ENCODE measurements at places on chromosomes 1 and 21.

DNA sequence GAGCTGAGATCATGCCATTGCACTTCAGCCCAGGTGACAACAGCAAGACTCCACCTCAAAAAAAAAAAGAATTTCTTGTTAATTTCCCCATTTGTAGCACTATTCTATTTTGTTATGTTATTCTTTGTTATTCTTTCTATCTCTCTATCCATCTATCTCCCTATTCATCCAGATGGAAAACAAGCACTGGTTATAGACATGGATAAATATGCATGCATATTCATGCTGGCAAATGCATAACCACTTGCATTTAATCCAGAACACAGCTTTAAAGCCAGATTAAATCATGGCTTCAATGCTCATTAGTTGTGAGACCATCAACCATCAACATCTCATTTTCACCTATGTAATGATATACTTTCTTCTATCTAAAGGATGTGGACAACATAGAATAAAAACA, 21.5 kb upstream of the KLHL20 start:
- DNase-seq = no peak

DNA sequence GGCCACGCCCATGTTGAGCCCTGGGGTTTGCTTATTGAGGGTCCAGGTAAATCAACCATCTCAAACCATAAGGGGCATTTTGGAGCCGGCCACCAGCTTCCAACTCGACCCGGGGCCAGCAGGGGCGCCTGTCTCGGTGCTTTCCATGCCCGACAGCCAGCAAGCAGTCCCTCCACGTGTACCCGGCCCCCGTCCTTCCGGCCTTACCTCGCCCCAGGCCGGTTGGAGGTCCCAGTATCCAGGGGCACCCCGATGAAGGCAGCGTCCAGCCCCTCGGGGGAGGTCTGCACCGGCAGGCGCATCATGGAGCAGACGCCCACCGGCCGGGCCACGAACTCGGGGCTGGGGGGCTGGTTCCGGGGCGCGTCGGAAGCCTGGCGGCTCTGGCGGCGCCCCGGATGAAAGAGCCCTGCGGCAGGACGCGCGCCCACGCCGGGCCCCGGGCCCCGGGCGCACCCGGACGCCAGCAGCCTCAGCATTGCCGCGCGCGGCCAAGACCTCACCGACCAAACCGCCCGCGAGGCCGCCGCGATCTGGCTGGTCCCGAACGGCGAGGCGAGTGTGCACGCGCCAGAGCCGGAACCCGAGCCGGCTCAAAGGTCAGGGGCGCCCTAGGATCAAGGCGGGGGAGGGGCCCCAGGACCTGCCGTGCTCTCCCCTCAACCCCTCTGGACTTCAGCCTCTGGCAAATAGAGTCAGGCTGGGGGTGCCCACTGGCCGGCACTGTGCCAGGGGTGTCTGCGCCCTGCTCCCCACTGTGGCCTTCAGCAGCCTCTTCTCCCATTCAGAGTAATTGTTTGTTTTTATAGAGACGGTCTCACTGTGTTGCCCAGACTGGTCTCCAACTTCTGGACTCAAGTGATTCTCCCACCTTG, at the start of gene AGMAT:
AGMAT (minus strand) TSS at position 563 of the 875 bp plus-strand sequence; CDS start at position 479, 84 bp downstream.
- peak; percentile 39 for DNase-seq

DNA sequence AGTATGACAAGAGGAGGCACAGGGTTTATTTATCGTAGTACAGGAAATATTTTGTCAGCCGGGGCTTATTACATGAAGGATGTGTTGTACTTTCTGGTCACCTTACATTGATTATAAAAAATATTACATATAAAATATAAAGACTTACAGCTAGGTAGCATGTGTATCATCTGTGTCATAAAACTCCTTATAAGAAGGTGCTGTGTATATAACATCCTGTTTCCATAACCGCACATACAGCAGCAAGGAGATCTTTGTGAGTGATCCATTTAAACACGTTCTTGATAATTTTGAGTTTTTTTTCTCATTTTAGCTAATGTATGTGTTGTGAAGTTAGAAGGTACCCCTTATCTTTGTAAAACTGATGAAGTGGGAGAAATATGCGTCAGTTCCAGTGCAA, 60.1 kb downstream of the S100B start:
- DNase-seq = no peak

DNA sequence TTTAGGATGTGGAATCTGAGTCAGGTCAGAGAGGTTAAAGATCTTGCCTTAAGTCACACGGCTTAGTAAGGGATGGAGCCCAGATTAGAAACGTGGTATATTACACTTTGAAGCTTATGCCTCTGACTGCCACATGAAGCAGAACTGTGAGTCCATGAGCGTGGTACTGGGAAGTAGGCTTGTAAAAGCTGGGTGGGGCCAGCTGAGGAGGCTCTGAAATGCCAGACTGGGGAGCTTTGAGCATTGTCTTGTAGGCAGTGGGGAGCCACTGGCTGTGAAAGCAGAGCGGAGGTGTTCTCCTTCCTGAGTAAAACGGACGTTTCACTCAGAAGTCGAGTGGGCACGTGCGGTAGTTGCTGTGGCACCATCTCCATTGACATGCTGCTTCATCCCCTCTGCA, 72.6 kb upstream of the USP24 start:
- DNase-seq = no peak
